ENCODE measurements at places on chromosomes 2 and 18.

DNA sequence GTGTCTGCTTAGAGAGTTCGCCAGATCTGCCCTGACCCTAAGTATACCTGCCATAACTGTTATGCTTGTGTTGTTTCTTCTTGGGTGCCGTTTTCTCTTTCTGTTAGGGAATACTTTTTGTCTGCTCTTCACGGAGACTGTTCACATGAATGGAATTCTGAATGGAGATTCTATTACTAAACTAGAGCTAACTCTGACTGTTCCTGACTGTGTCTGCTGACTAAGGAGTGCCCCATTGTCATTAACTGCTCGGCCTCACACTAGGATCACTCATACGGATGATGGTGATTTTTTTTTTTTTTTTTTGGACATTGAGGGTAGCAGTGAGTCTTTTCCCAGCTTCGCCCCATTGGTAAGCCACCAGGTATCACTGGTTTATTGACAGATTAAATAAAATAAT is 104.8 kb upstream of the SLC8A1 start:
- DNase-seq: peak; percentile 17

DNA sequence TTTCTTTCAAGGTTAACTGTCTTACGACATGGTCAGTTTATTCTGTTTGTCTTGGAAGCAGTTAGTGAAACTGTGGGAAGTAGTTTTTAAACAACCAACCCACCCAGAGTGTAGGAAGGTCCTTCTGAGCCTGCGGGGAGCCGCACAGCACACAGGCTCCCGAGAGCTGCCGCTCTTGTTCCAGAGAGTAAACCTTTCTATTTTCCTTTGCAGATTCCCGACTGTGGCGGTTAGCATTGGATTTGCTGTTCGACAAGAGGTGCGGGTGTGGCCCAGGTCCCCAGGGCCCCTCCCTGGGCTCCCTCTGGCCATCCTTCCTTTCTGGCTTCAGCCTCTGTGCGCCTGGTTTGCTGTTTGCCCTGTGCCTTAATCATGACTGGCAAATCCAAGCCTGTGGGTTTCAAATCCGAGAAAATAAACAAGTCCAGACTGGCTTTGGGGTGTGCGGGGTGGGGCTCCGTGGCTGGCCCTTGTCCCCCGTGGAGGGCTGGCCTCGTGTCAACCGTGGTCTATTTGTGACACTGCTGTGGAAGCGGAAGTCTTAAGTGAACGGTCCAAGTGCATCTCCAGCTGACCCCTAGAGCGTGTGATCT is 30.7 kb downstream of the IMPA2 start:
- no peak for DNase-seq

DNA sequence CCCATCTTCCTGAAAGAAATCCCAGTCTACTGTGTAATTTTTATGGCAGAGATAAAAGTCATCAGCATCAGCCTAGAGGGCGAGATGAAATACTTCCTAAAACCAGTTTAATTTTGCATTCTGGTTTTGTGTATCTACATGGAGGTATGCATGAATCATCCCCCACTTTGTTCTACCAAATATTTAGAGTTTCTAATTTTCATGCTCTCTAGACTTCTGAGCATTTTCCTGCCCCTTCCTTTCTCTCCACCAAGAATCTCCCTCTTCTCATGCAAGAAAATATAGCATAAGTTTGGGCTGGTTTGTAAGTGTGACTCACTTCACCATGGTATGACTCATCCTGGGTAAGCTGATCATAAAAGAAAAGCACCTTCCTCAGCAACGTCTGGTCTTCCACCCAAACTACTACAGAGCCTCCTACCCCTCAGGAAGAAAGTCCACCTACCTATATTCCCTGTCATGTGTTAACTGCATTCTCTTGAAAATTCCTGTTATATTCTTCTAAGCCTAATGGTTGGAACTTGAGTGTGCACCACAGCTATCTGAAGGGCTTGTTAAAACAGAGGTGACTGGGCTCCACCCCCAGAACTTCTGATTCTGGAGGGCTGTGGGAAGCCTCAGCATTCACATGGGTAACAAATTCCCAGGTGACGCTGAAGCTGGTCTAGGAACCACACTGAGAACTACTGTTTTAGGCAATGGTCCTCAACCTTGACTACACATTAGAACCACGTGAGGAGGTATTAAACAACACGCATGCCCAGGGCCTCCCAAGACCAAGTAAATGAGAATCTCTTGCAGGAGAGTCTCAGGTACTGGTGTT is 37.4 kb upstream of the RAPGEF4 start:
- peak; percentile 97 for DNase-seq

DNA sequence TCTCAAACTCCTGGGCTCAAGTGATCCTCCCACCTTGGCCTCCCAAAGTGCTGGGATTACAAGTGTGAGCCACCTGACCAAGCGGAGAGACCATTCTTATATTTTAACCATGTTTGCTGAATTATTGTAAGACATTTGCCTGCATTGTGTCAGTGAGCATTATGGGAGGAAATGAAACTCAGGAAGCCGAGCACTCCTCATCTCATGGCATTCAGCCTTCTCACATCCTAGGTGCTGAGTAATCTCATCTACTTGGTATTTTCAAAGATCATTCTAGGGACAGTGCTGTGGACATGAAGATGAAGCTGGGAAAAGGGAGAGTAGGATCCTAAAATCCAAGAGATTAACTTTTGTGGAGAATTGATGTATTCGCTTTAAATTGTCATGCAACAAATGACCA is 66.1 kb downstream of the NAPG start:
- DNase-seq: no peak

DNA sequence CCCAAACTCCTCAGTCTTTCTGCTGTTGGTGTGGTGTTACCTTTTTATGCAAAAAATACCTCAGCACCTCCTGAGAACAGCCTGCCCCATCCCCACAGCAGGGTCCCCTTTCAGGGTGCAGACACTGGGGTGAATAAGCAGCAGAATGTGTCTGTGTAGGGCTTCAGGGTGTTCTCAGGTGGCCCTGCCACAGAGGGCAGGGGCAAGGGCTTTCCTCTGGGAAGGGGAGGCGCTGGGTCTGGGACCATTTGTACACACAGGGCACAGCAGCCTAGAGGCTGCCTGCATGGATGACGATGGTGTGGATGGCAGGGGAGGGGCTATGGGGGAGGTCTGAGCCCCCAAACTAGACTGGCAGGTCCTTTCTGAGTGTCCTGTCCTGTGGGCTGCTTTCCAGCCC is 2.6 kb downstream of the HAAO start:
- DNase-seq: no peak

GRCh38 chr2:54947646-54948045 is 102.6 kb downstream of the RTN4 start:
- no peak for DNase-seq

- no peak for DNase-seq
Measured at GRCh38 chr2:79090693-79091092, 2.9 kb upstream of the REG1B start.

GRCh38 chr2:178419123-178419522 is 31.9 kb downstream of the PRKRA start:
- DNase-seq: peak; percentile 11

DNA sequence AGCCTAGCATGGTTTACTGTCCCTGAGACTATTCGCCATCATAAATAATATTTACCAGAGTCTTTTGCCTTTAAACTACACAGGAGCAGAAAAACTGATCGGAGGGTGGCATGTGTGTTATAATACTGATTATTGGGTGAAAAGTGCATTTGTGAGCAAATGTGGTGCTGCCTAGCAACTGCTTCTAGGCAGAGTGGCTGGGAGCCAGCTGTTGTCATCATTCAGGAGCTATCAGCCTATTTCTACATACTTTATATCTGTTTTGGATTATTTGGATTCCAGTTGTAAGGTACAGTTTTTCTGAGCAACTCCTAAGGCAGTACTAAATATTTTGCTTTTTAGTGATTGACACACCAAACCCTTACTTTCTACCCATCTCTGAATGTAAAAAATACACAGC is 75.0 kb upstream of the MSTN start:
- peak; percentile 15 for DNase-seq

DNA sequence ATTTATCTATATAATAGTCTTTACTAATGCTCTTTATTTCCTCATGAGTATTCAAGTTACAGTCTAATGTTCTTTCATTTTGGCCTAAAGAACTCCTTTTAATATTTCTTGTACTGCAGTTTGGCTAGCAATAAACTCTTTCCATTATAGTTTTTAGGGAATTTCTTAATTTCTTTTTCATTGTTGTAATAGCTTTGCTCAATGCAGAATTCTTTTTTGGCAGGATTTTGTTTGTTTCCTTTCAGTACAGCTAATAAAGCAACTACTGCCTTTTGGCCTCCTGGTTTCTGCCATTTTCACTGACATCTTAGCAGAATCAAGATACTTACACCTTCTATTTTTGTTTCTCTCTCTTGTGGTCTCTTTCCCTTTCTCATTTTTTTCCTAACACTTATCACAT is 390.4 kb upstream of the RGPD4 start:
- no peak for DNase-seq

- peak; percentile 13 for DNase-seq
Measured at GRCh38 chr18:59377613-59378337, 18.7 kb upstream of the LMAN1 start.

- DNase-seq: no peak
Measured at GRCh38 chr2:34266908-34267697, 668.0 kb upstream of the FAM98A start.

GRCh38 chr2:198316852-198317396 is 512.5 kb downstream of the PLCL1 start:
- DNase-seq: peak; percentile 2

GRCh38 chr2:11835403-11835802 is 89.0 kb downstream of the LPIN1 start:
- DNase-seq: no peak

GRCh38 chr2:55839182-55839819 is 84.3 kb downstream of the EFEMP1 start:
- DNase-seq: peak; percentile 49

GRCh38 chr18:34985963-34986362 is 55.2 kb upstream of the MAPRE2 start:
- no peak for DNase-seq

DNA sequence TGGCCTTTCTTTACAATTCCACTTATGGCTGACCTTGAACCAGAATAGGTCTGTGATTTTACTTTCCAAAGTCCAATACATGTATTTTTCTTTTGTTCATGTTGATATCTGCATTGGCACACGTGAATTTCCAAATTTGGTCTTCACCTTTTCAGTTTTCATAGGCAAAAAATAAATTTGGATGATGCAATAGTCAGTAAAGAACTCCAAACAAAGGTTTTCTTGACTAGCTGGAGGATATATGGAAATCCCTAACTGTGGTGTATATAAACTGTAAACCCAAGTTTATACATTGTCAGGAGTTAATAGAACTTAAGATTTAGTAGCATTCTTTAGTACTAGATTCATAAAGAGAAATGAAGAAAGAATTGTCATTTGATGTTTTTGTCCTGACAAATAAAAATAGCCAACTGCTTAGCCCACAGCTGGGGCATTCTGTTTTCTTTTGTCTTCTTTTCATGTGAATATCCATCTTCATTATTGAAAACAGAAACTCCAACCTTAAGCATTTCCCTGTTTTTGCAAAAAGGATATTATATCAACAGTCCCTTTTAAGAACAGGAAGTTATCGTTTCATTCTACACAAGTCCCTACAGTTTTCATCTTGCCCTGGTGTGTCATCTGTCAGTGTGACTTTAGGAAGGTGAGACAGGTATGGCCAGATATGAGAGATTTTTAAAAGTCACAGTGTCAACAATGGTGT is 132.9 kb downstream of the BCL2 start:
- peak; percentile 26 for DNase-seq

DNA sequence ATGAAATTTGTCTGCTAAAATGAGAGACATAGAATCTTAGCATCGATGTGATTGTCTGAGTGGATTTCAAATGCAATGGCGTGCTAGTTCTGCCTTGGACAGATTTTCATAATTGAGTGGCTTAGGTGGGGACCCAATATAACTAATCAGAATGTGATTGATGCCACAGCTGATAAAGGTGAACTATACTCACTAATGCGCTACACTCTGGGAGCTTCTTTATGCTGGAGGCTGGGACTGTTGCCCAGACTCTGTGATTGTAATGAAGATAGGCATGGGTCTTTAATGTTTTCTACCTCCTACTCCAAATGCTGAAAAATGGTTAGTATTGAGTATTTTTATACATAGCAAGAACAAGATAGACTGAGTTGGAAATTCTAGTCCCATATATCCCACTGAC is 339.5 kb upstream of the SLC39A10 start:
- no peak for DNase-seq
